ENCODE measurements at places on chromosomes 5 and 9.

DNA sequence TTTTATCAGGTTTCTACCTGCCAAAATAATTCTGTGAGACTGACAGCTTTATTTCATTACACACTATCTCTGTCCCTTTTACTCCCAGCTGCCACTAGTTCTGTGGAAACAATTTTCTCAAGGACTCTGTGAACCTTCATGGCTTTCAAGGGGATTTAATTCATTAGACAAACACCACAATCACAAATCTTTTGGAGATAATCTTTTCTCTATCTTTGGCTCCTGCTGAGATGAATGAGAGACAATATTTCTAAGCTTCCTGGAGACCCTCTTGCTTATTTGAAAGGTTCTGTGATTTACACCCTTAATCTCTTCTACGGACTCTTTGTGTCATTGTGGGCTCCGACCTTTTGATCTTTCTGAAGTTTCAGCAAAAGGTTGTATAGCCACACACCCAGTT is 222.6 kb downstream of the PRDM9 start:
- DNase-seq, result no peak

DNA sequence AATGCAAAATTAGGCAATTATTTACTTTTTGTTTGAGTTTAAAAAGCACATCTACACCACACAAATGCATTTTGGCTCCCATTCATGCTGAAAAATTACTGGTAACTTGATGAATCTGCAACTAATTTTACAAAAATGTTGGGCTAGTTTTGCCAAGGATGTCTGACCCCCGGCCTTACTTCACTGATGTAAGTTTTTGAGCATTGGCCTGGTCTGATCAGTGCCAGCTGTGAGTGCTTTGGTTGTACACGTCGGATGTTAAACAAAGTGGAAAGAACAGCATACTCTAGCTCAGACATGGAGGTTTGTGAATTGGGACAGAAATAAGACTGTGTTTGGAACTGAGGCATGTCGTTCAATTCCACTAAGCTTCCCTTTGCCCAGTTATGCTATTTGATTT is 1044.2 kb downstream of the TLE4 start:
- DNase-seq, result no peak

DNA sequence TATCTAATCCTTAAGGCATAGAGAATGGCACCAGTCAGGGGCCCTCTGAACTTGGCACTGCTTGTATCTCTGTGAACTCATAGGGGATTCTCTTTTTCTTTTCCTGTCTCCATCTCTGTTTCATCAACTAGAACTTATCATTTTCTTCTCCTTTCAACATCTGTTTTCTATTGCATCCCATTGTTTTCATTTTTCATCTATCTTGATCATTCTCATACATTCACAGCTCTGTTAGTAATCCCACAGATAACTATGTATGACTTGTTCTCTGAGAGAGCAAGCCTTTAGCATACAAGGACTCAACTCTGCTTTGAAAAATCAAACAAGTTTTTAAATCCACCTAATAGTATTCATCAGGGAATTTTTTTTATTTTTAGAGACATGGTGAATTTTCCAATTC is 264.3 kb downstream of the ARRDC3 start:
- DNase-seq, result no peak

DNA sequence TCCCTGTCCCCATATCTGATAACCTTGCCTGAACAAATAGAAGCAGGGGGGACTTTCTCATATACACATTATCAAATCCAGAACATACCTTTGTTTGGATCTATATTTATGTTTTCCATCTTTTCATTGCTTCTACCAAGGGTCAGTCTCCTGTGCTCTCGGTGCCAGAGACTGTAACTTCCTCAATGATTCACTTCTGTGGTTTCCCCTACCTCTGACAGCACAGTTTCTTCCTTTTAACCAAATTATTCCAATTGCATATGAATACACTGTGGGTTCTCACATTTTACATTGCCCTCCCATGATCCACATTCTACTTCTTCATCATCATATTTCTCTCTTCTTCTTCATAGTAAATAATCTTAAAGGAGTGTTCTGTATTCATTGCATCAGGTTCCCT is 32.2 kb downstream of the NMUR2 start:
- no peak for DNase-seq

DNA sequence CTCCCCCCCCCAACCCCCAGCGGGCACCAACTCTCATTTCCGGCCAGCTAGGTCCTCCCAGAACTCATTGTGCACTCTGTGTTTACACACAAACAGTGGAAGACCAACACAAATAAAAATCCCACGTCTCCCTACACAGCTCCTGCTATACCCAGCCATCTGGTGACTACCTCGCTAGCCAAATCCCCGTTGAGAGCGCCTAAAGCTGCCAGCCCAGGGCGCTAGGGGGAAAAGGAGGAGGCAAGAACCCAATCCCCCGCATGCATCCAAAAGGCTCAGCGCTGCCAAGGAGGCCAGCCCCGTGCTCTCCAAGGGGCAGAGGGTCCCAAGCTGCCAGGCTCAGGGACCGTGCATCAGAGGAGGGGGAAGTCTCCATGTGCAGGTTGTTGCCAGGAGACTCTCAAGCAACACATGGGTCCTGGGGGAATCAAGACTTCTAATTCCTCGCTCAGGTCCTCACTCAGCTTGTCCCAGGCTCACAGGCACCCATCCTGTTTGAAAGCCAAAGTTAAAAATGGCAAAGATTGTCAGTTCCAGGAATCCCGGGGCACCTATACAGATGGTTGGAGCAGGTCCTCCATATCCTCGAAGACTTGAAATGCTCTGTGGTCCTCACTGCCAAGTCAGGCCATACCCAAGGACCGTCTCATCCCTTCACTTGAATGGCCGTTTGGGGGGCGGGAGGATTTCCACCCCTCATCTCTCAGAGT is 2.7 kb downstream of the ASTN2 start:
- peak; percentile 55 for DNase-seq

GRCh38 chr5:127577458-127577857 is 60.0 kb downstream of the PRRC1 start:
- no peak for DNase-seq

DNA sequence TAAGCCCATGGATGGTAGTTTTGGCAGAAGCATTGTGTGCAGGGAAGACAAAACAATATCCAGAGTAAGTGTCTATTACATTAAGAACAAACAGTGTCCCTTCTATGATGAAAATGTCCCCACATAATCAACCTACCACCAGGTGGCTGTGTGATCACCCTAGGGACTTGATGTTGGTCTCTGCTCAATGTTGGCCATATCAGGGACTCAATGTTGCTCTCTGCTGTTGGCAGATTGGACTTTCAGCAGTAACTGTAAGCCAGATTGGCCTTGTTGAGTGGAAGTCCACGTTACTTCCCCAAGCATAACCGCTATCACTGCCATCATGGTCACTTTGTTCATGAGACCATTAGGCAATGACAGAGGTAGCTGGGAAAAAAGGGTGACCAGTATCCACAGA is 52.8 kb upstream of the PRSS3 start:
- no peak for DNase-seq

DNA sequence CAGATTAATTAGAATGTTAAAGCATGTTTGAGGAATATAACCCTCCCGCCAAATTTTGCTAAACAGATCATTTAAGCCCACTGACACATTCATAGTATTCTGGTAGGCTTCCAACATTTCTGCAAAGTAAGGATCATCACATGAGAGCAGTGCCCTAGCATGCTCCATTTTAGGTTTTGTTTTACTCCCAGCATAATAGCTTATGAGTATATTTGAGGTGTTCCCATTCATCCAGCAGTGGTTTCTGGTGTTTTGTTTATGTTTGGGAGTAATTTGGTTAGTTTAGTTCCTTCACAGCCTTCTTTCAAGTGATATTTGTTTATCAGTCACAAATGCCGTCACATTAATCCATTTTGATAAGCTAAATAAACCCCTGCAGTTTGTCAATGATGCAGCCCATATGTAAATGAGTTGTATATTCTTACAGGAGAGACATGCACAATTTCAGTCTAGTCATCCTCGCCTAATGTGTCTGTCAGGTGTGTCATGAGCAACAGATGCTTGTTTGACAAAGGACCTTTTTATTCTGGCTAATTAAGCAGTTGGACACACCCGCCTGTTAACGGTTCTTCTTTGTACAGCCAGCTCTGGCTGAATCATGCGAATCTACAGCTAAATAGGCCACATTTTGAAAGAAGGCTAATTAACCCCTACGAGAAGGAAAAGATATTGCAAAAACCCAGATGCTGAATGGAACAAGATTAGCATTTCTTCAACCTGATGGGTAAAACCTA is 124.4 kb downstream of the RFX3 start:
- DNase-seq, result no peak

DNA sequence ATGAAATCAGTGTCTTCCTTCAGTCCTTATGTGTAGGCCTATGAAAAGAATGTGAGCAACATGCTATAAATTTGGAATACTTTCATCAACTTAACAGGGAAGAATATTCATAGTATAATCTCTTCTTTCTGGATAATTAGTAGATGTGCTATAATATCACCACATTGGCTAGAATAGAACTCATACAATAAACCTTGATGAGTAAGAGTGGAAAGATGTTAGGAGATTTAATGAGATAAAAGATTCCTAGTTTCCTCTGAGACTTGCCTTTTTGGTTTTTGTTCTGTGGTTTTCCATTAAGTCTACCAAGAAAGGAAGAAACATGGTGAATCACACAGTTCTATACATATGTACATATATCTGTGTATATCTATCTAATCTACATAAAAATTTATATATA is 301.8 kb upstream of the PRR16 start:
- no peak for DNase-seq

DNA sequence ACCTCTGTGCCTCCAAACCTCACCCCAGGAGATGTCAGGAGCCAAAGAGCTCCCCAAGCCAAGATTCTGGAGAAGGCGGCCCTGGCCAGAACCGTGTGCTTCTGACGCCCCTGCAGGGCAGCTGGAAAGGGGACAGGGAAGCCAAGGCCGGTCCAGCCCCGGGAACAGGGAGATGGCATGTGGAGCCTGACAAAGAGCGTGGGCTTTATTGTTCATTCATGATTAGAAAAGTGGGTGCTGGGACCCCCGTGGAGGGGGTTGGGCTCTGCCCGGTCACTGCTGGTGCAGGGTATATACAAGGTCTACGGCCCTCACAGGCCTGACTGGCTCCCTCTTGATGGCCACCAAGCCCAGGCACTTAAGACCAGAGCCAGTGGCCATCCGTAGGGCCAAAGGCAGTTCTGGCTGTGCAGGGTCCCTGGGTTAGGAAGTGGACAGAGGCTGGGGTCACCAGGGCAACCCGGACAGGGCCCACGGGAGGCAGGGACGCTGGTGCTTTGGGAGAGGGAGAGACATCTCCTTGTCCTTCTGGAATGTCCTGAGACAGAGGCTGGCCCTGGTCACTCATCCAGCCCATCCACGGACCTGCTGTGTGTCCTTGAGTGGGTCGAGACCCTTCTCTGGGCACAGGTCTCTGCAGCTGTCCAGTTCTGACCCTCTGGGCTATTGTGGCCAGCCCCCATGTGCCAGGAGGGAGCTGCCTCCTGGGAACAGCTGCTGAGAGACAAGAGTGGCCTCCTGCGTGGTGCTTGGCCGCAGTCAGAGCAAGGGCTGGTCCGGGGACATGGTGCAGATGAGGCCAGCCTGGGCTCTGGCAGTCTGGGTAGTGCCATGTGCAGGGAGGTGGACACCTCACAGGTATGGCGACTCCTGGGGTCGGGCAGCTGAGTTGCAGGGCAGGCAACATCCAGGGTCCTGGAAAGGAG is 12.5 kb downstream of the NINJ1 start:
- DNase-seq, result no peak

DNA sequence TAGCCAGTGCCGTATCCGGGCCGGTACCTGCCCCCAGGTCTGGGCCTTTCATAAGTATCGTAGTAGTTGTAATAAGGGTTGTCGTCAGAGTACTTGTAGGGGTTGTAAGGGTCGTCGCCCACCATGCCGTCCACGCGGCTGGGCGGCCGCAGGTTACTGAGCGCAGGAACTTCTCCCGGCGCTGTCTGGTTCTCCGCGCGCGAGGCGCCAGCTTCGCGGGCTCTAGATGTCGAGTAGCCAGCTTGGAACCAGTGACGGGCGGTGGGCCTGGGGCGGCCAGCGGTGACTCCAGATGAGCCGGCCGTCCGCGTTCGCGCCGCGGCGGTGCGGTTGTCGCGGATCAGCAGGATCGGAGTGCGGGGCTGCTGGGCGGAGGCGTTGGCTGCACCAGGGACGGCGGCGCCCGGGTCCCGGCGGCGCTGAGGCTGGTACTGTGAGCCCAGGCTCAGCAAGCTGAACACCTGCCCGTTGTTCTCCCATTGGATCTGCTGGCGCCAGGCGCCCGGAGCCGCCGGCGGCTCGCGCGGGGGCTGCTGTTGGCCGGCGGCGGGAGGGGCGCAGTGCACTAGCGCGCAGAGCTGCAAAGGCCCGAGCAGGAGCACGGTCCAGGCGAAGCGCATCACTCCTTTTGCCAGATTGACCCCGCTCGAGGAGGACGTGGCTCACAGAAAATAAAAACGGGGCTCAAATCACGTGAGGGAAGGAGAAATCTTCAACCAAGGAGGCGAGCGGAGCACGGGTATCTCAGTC is 518 bp downstream of the LOX start:
- peak; percentile 73 for DNase-seq

DNA sequence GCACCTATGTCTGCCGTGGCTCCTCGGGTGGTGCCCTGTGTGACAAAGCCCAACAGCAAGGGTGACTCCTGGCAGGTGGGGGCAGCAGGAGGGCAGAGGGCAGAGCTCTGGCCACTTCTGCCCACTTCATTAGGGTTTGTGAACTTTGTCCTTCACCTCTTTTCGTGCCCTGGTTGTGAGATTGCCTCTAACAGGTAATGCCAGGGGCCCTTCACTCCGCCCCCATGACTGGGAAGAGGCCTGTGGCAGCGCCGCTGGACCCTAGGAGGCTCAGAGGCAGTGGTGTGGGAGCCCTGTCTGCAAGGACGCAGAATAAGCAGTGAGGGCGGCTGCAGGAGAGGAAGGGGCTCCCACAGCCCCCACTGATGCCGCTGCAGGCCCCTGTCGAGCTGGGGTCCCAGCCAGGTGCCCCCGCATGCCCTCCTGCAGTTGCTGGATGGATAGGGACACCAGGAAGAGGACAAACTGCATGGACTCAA is 108.7 kb upstream of the LMX1B start:
- DNase-seq, result no peak

GRCh38 chr5:131430794-131431193 is 166.9 kb downstream of the CDC42SE2 start:
- DNase-seq, result no peak

GRCh38 chr5:42756606-42757601 is at the start of gene CCDC152:
Gene CCDC152, plus strand, starts transcription at chr5:42756818. Its CDS starts 2,304 bp downstream, at chr5:42759122.
- peak; percentile 74 for DNase-seq

- no peak for DNase-seq
Observed at GRCh38 chr5:17340819-17341218, 123.4 kb downstream of the BASP1 start.

DNA sequence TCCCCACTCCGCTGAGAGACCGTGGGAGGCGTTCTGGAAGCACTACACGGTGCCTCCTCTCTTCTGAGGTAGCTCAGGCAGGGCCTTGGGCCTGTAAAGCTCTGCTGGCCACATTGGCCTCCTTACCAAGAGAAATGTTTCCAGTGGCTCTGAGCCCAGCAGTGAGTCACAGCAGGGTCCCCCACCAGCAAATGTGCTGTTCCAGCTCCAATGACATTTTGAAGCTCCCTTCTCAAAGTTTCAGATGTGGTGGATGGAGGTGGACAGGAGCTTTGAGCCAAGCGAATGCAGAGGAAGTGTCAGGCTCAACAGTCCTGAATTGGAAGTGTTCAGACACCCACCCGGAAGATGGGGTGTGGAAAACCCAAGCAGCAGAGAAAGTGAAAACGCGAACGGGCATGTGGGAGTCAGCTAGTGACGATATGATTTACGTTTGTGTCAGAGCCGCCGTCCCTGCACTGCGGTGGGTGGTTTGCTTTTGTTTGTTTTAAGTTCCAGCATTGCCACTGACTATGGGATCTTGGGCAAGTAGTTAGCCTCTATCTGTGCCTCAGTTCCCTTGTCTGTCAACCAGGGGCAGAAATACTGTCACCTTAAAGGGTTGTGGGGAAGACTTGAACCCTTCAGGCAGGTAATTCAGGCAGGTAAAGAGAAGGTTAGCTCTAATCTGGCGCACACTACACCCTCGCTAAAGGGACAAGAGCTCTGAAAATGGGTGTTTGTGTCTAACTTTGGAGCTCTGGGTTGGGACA is 38.2 kb downstream of the C5orf15 start:
- DNase-seq, result no peak

Data from SK-N-SH (cell line).